ENCODE measurements at places on chromosomes 1 and 21. TPM values are rescaled to one million over a fixed set of nuclear protein-coding genes. Genes with fewer than 3 reads are reported as not detected.

GRCh38 chr1:12076425-12077005 is 13.4 kb downstream of the TNFRSF8 start:
- no peaks in the 10 kb centered on the region for H3K36me3 ChIP-seq
- H3K27ac ChIP-seq, result no peak overlapping the region
- DNase-seq, result no peak
- no peaks in the 10 kb centered on the region for H3K27me3 ChIP-seq
- no peaks in the 10 kb centered on the region for H3K4me1 ChIP-seq

- H3K4me3 ChIP-seq, result no peak overlapping the region
- no peaks in the 10 kb centered on the region for H3K4me1 ChIP-seq
- H3K36me3 ChIP-seq, result no peaks in the 10 kb centered on the region
- H3K27me3 ChIP-seq, result no peaks in the 10 kb centered on the region
- no peak for DNase-seq
- H3K27ac ChIP-seq, result no peak overlapping the region
Observed at GRCh38 chr1:61853583-61853982, 111.3 kb downstream of the PATJ start.

GRCh38 chr1:231420299-231420958 is 1.7 kb downstream of the EGLN1 start:
- peaks cover 9% of the 10 kb centered on the region for H3K4me1 ChIP-seq
- peaks cover 9% of the 10 kb centered on the region for H3K27me3 ChIP-seq
- DNase-seq, result no peak
- no peaks in the 10 kb centered on the region for H3K36me3 ChIP-seq
- peak overlapping the region; percentile 50 for H3K27ac ChIP-seq
- H3K4me3 ChIP-seq, result peak overlapping the region; percentile 55

- no peak overlapping the region for H3K4me3 ChIP-seq
- peaks cover 12% of the 10 kb centered on the region for H3K4me1 ChIP-seq
- no peak overlapping the region for H3K27ac ChIP-seq
- H3K27me3 ChIP-seq, result no peaks in the 10 kb centered on the region
Observed at GRCh38 chr1:109639841-109640184, 16.1 kb upstream of the GSTM4 start.

The CR1L gene
- 0.46 TPM for polyA plus RNA-seq

GRCh38 chr1:110880708-110881374 is 7.9 kb downstream of the CD53 start:
- peaks cover 5% of the 10 kb centered on the region for H3K36me3 ChIP-seq
- DNase-seq, result no peak
- H3K4me1 ChIP-seq, result peaks cover 9% of the 10 kb centered on the region
- no peak overlapping the region for H3K27ac ChIP-seq
- no peak overlapping the region for H3K4me3 ChIP-seq
- H3K27me3 ChIP-seq, result no peaks in the 10 kb centered on the region

- no peak overlapping the region for H3K4me3 ChIP-seq
- H3K27me3 ChIP-seq, result no peaks in the 10 kb centered on the region
- no peaks in the 10 kb centered on the region for H3K36me3 ChIP-seq
- peaks cover 56% of the 10 kb centered on the region for H3K4me1 ChIP-seq
Observed at GRCh38 chr1:26372039-26372438, 511 bp downstream of the ZNF683 start.

DNA sequence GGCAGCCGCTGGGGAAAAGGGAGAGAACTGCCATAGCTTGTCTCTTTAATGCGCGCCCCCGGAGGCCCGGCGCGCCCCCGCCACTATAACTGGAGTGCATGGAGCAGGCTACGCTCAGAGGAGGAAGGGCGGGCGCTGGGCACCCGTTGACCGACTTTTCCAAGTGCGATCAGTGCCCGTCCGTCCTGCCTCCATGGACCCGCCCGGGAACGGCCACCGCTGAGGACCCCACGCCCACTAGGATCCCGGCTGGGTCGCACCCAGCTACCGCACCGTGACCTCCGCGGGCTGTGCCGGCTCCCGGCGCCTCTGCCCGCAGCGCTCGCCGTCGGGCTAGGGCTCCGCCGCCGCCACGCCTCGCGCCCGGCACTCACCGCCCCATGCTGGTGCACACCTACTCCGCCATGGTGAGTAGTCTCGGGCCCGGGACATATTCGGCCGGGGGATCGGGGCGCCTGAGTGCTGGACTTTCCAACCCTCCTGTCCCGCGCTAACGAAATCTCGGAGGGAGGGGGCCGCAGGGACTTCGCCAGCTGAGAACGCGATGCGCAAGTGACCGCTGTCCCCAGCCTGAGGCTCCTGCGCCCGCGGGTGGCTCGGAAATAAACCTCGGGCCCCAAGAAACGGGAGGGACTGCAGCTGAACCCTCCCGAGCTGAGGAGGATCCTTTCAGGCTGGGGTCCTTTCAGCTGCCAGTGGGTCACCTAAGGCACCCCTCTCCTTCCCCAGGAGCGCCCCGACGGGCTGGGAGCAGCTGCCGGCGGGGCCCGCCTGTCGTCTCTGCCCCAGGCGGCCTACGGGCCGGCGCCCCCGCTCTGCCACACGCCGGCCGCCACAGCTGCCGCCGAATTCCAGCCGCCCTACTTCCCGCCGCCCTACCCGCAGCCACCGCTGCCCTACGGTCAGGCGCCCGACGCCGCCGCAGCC is at the start of gene TFAP2E:
TFAP2E (plus strand) TSS at position 117 of the 927 bp plus-strand sequence; CDS start at position 381, 264 bp downstream.
- H3K4me1 ChIP-seq, result peaks cover 8% of the 10 kb centered on the region
- peak within 1 kb of the TSS; percentile 24 for H3K4me3 ChIP-seq
- peaks cover 23% of the 10 kb centered on the region for H3K27me3 ChIP-seq
- no peak within 1 kb of the TSS for H3K27ac ChIP-seq

The NBL1 gene
- 47.6 TPM for polyA plus RNA-seq

DNA sequence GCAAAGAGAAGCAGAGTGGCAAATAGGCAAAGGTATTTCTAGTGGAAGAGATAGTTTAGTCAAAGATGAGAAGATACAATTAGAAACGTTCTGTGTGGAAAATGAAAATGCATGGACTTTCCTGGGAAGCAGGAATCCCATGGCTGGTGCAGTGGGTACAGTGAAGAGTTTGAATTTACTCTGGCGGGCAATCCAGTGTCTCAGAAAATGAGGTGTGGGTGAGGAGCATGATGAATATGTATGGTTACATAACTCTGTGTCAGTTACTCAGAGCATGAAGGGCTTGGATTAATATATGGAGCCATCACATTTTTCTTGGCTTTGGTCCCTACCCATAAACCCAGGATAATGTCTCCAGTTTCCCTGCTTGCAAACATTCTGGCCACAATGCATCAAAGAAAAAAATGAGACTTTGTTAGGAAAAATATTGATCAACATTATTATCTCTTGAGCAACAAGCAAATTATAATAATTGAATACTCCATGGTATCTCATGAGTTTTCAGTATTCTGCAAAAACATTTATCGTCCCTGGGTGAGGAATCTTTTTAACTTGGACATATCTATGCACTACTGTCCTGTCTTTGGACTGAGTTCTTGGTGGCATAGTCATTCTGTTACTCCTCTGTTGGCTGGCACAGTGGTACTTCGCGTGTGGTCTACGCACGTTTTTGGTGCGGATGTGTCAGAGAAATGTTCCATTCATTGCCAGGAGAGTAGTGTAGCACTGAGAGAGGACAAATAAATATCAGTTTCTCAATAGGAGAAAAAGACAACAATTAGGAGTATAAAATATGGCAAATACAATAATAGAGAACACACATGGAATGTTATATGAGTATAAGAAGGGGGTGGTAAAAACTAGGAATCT is 173.7 kb upstream of the C1orf105 start:
- no peaks in the 10 kb centered on the region for H3K27me3 ChIP-seq
- no peak overlapping the region for H3K27ac ChIP-seq
- H3K4me3 ChIP-seq, result no peak overlapping the region
- DNase-seq, result no peak

- no peak overlapping the region for H3K27ac ChIP-seq
- no peak for DNase-seq
- H3K4me3 ChIP-seq, result no peak overlapping the region
Observed at GRCh38 chr1:204464187-204464631, 30.4 kb downstream of the PIK3C2B start.

- peaks cover 12% of the 10 kb centered on the region for H3K36me3 ChIP-seq
- H3K4me1 ChIP-seq, result peaks cover 9% of the 10 kb centered on the region
- peak overlapping the region; percentile 52 for H3K4me3 ChIP-seq
- peak; percentile 22 for DNase-seq
- no peaks in the 10 kb centered on the region for H3K27me3 ChIP-seq
Observed at GRCh38 chr1:20634065-20634593, 871 bp downstream of the PINK1 start.

The HAPLN2 gene
- polyA plus RNA-seq, result 0.50 TPM

GRCh38 chr1:62962901-62963776 is 179.2 kb downstream of the ATG4C start:
- H3K36me3 ChIP-seq, result no peaks in the 10 kb centered on the region
- no peak overlapping the region for H3K27ac ChIP-seq
- no peaks in the 10 kb centered on the region for H3K4me1 ChIP-seq
- no peak overlapping the region for H3K4me3 ChIP-seq
- H3K27me3 ChIP-seq, result no peaks in the 10 kb centered on the region
- peak; percentile 24 for DNase-seq

DNA sequence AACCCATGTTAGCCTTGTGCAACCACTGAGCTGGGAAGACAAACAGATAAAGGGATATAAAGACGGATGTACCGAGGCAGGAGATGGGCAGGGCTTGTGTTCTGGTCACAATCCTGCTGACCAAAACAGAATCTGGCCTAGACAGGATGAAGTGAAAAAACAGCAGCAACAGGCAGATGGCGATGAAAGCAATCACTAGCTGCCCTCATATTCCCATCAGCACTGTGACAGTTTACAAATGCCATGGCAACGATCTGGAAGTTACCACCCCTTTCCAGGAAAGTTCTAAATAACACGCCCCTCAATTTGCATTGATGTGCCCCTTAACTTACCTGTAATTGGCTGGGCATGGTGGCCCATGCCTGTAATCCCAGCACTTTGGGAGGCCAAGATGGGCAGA is 40.6 kb upstream of the CD46 start:
- no peak for DNase-seq
- H3K27me3 ChIP-seq, result no peaks in the 10 kb centered on the region
- no peak overlapping the region for H3K4me3 ChIP-seq
- H3K4me1 ChIP-seq, result no peaks in the 10 kb centered on the region
- H3K27ac ChIP-seq, result no peak overlapping the region

DNA sequence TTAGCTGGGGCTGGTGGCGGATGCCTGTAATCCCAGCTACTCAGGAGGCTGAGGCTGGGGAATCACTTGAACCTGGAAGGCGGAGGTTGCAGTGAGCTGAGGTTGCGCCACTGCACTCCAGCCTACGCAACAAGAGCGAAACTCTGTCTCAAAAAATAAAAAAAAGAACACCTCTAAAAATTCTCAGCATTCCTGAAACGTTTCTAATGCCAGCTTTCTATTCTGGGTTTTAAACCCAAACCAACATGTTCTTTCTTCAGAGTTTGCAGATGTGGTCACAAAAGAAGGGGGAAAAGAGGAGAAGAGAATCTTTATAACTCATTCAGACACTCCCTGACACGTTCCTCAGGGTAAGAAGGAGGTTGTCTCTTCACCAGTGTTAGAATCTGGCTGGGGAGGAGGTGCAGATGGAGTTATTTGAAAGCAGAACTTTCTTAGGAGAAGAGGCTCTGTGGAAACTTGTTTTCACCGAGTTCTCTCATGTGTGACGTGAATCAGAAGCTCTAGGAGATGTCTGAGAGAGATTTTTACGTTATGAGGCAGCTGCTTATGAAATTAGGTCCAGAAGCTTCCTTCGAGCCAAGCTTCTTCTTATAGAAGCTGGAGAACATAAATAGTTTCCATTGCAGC is 17.8 kb upstream of the CNR2 start:
- H3K4me1 ChIP-seq, result no peaks in the 10 kb centered on the region
- no peak overlapping the region for H3K4me3 ChIP-seq
- DNase-seq, result no peak
- H3K27ac ChIP-seq, result peak overlapping the region; percentile 46

GRCh38 chr1:26020941-26021646 is 481 bp upstream of the EXTL1 start:
- no peaks in the 10 kb centered on the region for H3K27me3 ChIP-seq
- H3K4me1 ChIP-seq, result peaks cover 23% of the 10 kb centered on the region
- H3K36me3 ChIP-seq, result no peaks in the 10 kb centered on the region
- no peak overlapping the region for H3K4me3 ChIP-seq
- no peak overlapping the region for H3K27ac ChIP-seq
- DNase-seq, result no peak

GRCh38 chr1:153401461-153401860 is 10.6 kb upstream of the S100A8 start:
- DNase-seq, result no peak
- H3K4me3 ChIP-seq, result no peak overlapping the region
- no peaks in the 10 kb centered on the region for H3K36me3 ChIP-seq
- H3K27ac ChIP-seq, result no peak overlapping the region

- no peaks in the 10 kb centered on the region for H3K4me1 ChIP-seq
- no peaks in the 10 kb centered on the region for H3K27me3 ChIP-seq
- DNase-seq, result no peak
- no peak overlapping the region for H3K27ac ChIP-seq
- H3K36me3 ChIP-seq, result peaks cover 47% of the 10 kb centered on the region
Observed at GRCh38 chr21:34522284-34522683, 10.3 kb upstream of the KCNE1 start.

The SIPA1L2 gene
- polyA plus RNA-seq, result 6.4 TPM

DNA sequence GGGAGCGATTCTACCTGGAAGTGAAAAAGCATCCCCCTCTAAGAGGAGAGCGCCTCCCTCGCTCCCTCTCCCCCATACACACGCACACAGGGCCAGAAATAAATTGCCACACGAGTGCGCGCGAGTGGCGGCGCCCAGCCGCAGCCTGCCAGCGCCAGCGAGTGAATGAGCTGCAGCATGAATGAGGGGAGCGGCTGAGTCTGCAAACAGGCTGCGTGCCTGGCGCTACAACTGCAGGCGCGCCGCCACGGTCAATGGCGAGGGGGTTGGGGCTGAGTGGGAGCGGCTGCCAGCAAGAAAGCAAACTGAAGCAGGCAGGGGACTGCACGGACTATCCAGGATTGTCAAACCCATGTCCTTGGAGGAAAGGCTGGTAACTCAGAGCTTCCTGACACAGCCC is 2.2 kb downstream of the CAMK1G start:
- no peak overlapping the region for H3K27ac ChIP-seq
- peaks cover 18% of the 10 kb centered on the region for H3K27me3 ChIP-seq
- no peak for DNase-seq
- H3K4me1 ChIP-seq, result no peaks in the 10 kb centered on the region
- no peaks in the 10 kb centered on the region for H3K36me3 ChIP-seq

The AADACL3 gene
- 0.07 TPM for polyA plus RNA-seq

GRCh38 chr1:94926126-94926914 is 590 bp downstream of the CNN3 start:
- peak overlapping the region; percentile 84 for H3K27ac ChIP-seq
- H3K36me3 ChIP-seq, result no peaks in the 10 kb centered on the region
- peak overlapping the region; percentile 52 for H3K4me3 ChIP-seq
- peak; percentile 70 for DNase-seq
- peaks cover 2% of the 10 kb centered on the region for H3K4me1 ChIP-seq
- H3K27me3 ChIP-seq, result peaks cover 27% of the 10 kb centered on the region

The VHLL gene
- 0.09 TPM for polyA plus RNA-seq

GRCh38 chr1:154607106-154607608 is 829 bp downstream of the ADAR start:
- H3K27ac ChIP-seq, result peak overlapping the region; percentile 98
- H3K27me3 ChIP-seq, result no peaks in the 10 kb centered on the region
- peaks cover 25% of the 10 kb centered on the region for H3K4me1 ChIP-seq
- no peak for DNase-seq

- DNase-seq, result no peak
- H3K36me3 ChIP-seq, result no peaks in the 10 kb centered on the region
- H3K27ac ChIP-seq, result no peak overlapping the region
- H3K27me3 ChIP-seq, result peaks cover 6% of the 10 kb centered on the region
- no peak overlapping the region for H3K4me3 ChIP-seq
Observed at GRCh38 chr1:38071312-38072256, 25.0 kb upstream of the POU3F1 start.

Data from thymus (tissue), 14 donors.